ENCODE measurements at places on chromosomes 2 and 18.

GRCh38 chr2:181904022-181904632, 12.6 kb downstream of the ITPRID2 start:
- peaks cover 4% of the 10 kb centered on the region for H3K36me3 ChIP-seq
- no peak overlapping the region for H3K4me3 ChIP-seq
- peaks cover 5% of the 10 kb centered on the region for H3K4me1 ChIP-seq
- H3K27me3 ChIP-seq, result no peaks in the 10 kb centered on the region
- peak; percentile 32 for DNase-seq
- H3K27ac ChIP-seq, result no peak overlapping the region

GRCh38 chr18:9474108-9474982, 968 bp upstream of the RALBP1 start:
- no peaks in the 10 kb centered on the region for H3K27me3 ChIP-seq
- H3K27ac ChIP-seq, result peak overlapping the region; percentile 87
- DNase-seq, result peak; percentile 2
- peak overlapping the region; percentile 86 for H3K4me3 ChIP-seq

GRCh38 chr2:148362144-148362796, 282.3 kb upstream of the EPC2 start:
- H3K27me3 ChIP-seq, result no peaks in the 10 kb centered on the region
- no peak overlapping the region for H3K4me3 ChIP-seq
- H3K4me1 ChIP-seq, result no peaks in the 10 kb centered on the region
- no peak for DNase-seq

DNA sequence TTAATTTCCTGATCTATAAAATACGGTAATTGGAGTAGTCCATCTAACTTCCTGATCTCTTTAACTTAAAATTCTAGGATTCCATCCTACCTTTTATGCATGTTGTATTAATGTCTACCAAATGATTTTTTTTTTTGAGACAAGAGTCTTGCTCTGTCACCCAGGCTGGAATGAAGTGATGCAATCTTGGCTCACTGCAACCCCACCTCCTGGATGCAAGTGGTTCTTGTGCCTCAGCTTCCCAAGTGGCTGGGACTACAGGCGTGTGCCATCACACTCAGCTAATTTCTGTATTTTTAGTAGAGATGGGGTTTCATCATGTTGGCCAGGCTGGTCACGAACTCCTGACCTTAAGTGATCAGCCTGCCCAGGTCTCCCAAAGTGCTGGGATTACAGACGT, 47.8 kb downstream of the CFAP36 start:
- H3K27me3 ChIP-seq, result no peaks in the 10 kb centered on the region
- H3K27ac ChIP-seq, result no peak overlapping the region
- peaks cover 15% of the 10 kb centered on the region for H3K4me1 ChIP-seq
- no peak for DNase-seq
- no peak overlapping the region for H3K4me3 ChIP-seq
- peaks cover 34% of the 10 kb centered on the region for H3K36me3 ChIP-seq

DNA sequence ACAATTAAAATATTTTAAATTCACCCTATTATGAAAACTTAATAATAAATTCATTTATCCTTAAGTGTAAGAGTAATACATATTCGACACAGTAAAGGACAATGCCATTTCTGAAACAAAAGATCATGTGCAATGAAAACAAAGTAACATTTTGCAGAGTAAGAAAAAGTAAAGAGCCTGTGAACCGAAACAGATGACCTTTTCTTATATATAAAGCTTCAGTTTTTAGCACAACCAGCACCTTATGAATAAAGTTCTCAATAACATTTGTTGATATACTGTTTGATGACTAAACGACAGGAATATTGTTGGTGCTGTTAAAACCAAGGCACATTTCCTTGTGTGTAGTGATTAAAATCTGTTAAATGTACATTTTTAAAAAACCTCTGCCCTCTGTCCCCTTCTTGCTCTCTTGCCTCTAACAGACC, 1.5 kb downstream of the PELI1 start:
- peaks cover 39% of the 10 kb centered on the region for H3K4me1 ChIP-seq
- peak overlapping the region; percentile 97 for H3K4me3 ChIP-seq
- no peaks in the 10 kb centered on the region for H3K36me3 ChIP-seq
- peak overlapping the region; percentile 82 for H3K27ac ChIP-seq

- no peaks in the 10 kb centered on the region for H3K36me3 ChIP-seq
- H3K4me1 ChIP-seq, result peaks cover 9% of the 10 kb centered on the region
- no peak overlapping the region for H3K4me3 ChIP-seq
- no peaks in the 10 kb centered on the region for H3K27me3 ChIP-seq
- DNase-seq, result no peak
- no peak overlapping the region for H3K27ac ChIP-seq
Measured at GRCh38 chr2:231049286-231050017, 7.2 kb upstream of the PSMD1 start.

- DNase-seq, result no peak
- H3K27ac ChIP-seq, result no peak overlapping the region
- H3K4me3 ChIP-seq, result no peak overlapping the region
- no peaks in the 10 kb centered on the region for H3K27me3 ChIP-seq
Measured at GRCh38 chr2:1633936-1634587, 110.3 kb downstream of the PXDN start.

DNA sequence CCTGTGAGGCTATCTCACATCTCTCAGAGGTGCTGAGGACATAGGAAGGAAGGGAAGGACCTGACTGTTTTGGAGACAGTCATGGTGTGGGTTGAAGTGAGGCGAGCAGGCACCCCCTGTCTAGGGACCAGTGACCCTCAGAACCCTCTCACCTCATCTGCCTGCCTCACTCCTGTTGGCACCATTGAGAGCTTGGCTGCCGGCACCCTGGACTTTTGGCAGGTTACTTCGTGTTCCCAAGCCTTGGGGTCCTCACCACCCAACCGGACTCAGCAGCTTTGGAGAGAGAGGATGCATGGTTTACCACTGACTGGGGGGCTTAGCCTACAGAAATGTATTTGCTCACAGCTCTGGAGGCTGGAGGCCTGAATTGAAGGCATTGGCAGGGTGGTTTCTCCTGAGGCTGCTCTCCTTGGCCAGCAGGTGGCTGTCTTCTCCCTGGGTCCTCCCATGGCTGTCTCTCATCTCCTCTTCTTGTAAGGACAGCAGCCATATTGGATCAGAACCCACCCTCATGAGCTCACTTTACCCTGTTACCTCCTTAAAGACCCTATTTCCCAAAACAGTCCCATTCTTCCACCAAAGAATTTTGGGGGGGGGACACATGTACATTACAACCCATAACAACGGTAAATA, 142.0 kb downstream of the TSN start:
- H3K36me3 ChIP-seq, result no peaks in the 10 kb centered on the region
- no peak for DNase-seq
- H3K27me3 ChIP-seq, result no peaks in the 10 kb centered on the region

GRCh38 chr18:13481820-13482617, 244.3 kb downstream of the FAM210A start:
- no peak overlapping the region for H3K27ac ChIP-seq
- no peak overlapping the region for H3K4me3 ChIP-seq
- no peaks in the 10 kb centered on the region for H3K27me3 ChIP-seq
- DNase-seq, result no peak
- H3K4me1 ChIP-seq, result no peaks in the 10 kb centered on the region

DNA sequence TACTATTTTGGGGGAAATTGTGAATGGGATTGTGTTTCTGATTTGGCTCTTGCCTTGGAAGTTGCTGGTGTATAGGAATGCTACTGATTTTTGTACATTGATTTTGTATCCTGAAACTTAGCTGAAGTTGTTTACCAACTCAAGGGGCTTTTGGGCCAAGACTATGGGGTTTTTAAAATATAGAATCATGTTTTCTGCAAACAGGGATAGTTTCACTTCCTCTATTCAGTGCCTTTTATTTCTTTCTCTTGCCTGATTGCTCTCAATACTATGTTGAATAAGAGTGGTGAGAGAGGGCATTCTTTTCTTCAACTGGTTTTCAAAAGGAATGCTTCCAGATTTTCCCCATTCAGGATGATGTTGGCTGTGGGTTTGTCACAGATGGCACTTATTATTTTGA, 1383.8 kb upstream of the ACVR2A start:
- no peak for DNase-seq
- no peak overlapping the region for H3K27ac ChIP-seq
- H3K4me3 ChIP-seq, result no peak overlapping the region
- no peaks in the 10 kb centered on the region for H3K27me3 ChIP-seq
- no peaks in the 10 kb centered on the region for H3K4me1 ChIP-seq

GRCh38 chr2:96839875-96840850, 3.7 kb downstream of the ANKRD23 start:
- H3K4me1 ChIP-seq, result peaks cover 17% of the 10 kb centered on the region
- peak overlapping the region; percentile 53 for H3K4me3 ChIP-seq
- no peak overlapping the region for H3K27ac ChIP-seq
- H3K36me3 ChIP-seq, result peaks cover under 1% of the 10 kb centered on the region
- H3K27me3 ChIP-seq, result no peaks in the 10 kb centered on the region
- no peak for DNase-seq

DNA sequence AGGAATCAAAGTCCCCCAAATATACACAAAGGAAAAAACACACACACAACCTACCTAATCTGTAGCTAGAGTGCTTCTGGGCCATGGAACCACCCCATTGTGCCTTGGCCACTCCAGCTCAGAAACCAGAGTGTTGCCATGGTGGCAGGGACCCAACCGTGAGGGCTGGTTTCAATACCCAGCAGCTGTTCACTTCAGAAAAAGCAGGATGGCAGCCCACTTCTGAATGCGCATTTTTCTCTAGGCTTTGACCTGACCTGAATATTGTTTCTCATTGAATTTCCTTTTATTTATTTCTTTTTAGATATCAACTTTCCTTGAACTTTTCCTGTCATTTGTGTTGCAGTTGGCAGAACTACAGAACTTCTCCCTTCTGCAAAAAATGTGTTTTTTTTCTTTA, 43.0 kb upstream of the EHBP1 start:
- no peaks in the 10 kb centered on the region for H3K4me1 ChIP-seq
- H3K27me3 ChIP-seq, result no peaks in the 10 kb centered on the region
- no peak for DNase-seq
- H3K4me3 ChIP-seq, result no peak overlapping the region
- H3K36me3 ChIP-seq, result no peaks in the 10 kb centered on the region

GRCh38 chr2:118169359-118170005, 81.2 kb downstream of the INSIG2 start:
- H3K27me3 ChIP-seq, result no peaks in the 10 kb centered on the region
- peaks cover 16% of the 10 kb centered on the region for H3K4me1 ChIP-seq
- no peak overlapping the region for H3K4me3 ChIP-seq
- DNase-seq, result peak; percentile 7

DNA sequence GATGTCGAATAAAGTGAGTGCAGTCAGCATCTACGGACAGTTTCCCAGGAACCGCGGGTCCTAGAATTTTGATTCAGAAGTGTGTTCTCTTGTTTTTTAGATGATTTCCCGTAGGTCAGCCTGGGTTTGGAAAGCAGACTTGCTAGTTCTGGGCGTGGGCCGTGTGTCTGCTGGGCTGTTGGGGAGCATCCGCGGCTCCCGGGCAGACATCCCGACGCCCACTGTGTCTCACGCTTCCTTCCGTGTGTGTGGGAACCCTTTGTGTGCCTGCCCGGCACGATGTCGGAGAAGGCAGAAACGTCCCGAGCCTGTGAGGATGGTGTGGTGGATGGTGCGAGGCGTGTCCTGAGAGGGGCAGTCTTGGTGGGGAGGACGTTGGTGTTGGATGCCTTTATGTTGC, 18.4 kb downstream of the CTDP1 start:
- H3K4me1 ChIP-seq, result no peaks in the 10 kb centered on the region
- no peaks in the 10 kb centered on the region for H3K27me3 ChIP-seq
- H3K4me3 ChIP-seq, result no peak overlapping the region

GRCh38 chr2:17270894-17271293, 247.3 kb downstream of the RAD51AP2 start:
- no peaks in the 10 kb centered on the region for H3K27me3 ChIP-seq
- H3K4me1 ChIP-seq, result no peaks in the 10 kb centered on the region
- H3K27ac ChIP-seq, result no peak overlapping the region
- H3K36me3 ChIP-seq, result no peaks in the 10 kb centered on the region

GRCh38 chr2:70995426-70995729, 705 bp upstream of the TEX261 start:
- peak overlapping the region; percentile 98 for H3K4me3 ChIP-seq
- peak; percentile 74 for DNase-seq
- peaks cover 11% of the 10 kb centered on the region for H3K36me3 ChIP-seq
- H3K27ac ChIP-seq, result peak overlapping the region; percentile 68

- no peaks in the 10 kb centered on the region for H3K4me1 ChIP-seq
- DNase-seq, result no peak
- no peak overlapping the region for H3K4me3 ChIP-seq
- no peaks in the 10 kb centered on the region for H3K27me3 ChIP-seq
- no peaks in the 10 kb centered on the region for H3K36me3 ChIP-seq
- H3K27ac ChIP-seq, result no peak overlapping the region
Measured at GRCh38 chr2:41496908-41497307, 550.9 kb upstream of the PKDCC start.

DNA sequence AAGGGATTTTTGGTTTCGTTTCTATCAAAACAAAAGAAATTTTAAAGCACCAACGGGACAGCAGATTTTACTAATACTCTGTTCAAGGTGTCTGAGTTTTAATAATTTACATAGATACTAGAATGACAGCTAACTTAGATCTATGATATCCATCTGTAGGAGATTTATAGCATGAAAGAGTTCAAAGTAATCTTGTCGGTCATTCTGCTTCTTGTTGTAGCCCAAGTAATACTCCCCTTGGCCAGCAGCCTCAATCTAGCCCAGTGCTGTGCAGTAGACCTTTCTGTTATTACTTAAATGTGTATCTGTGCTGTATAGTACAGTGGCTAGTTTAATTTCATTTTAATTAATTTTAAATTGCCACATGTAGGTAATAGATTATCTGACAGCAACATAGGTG, 44.7 kb downstream of the ANKRD12 start:
- H3K4me1 ChIP-seq, result peaks cover 35% of the 10 kb centered on the region
- H3K27ac ChIP-seq, result no peak overlapping the region
- H3K4me3 ChIP-seq, result no peak overlapping the region
- H3K27me3 ChIP-seq, result no peaks in the 10 kb centered on the region
- H3K36me3 ChIP-seq, result no peaks in the 10 kb centered on the region

- no peaks in the 10 kb centered on the region for H3K36me3 ChIP-seq
- no peak overlapping the region for H3K4me3 ChIP-seq
- H3K27me3 ChIP-seq, result peaks cover 8% of the 10 kb centered on the region
- DNase-seq, result peak; percentile 14
Measured at GRCh38 chr2:118032169-118033013, 18.5 kb upstream of the CCDC93 start.

- no peak for DNase-seq
- peaks cover 30% of the 10 kb centered on the region for H3K4me1 ChIP-seq
- H3K27me3 ChIP-seq, result no peaks in the 10 kb centered on the region
Measured at GRCh38 chr2:42569883-42570282, 1.5 kb downstream of the MTA3 start.

- H3K4me1 ChIP-seq, result no peaks in the 10 kb centered on the region
- H3K27me3 ChIP-seq, result no peaks in the 10 kb centered on the region
- H3K4me3 ChIP-seq, result no peak overlapping the region
Measured at GRCh38 chr2:26904839-26905238, 56.9 kb downstream of the DPYSL5 start.

- no peak overlapping the region for H3K4me3 ChIP-seq
- no peaks in the 10 kb centered on the region for H3K36me3 ChIP-seq
- DNase-seq, result no peak
- no peak overlapping the region for H3K27ac ChIP-seq
Measured at GRCh38 chr2:72008608-72009007, 139.1 kb downstream of the CYP26B1 start.

All from CD8-positive, alpha-beta memory T cell (primary cell).